ENCODE measurements at places on chromosomes 7 and 10. TPM values are rescaled to one million over a fixed set of nuclear protein-coding genes. Genes with fewer than 3 reads are reported as not detected.

TMEM120A gene
- 18.4 TPM for total RNA-seq

AOC1 gene
- total RNA-seq: not detected

SDK1 gene
- total RNA-seq: 0.43 TPM

IDI2 gene
- not detected for total RNA-seq

TAS2R5 gene
- total RNA-seq: 0.86 TPM

CCL24 gene
- total RNA-seq: not detected

ODAD2 gene
- 3.2 TPM for total RNA-seq

TEX36 gene
- not detected for total RNA-seq

Measured in fibroblast of villous mesenchyme (primary cell).